ENCODE measurements at places on chromosomes 2 and 18. TPM values are rescaled to one million over a fixed set of nuclear protein-coding genes. Genes with fewer than 3 reads are reported as not detected.

- no peak overlapping the region for H3K27ac ChIP-seq
- no peak overlapping the region for H3K4me3 ChIP-seq
- peaks cover 7% of the 10 kb centered on the region for H3K27me3 ChIP-seq
- no peaks in the 10 kb centered on the region for H3K4me1 ChIP-seq
- DNase-seq, result no peak
- H3K36me3 ChIP-seq, result no peaks in the 10 kb centered on the region
Observed at GRCh38 chr2:240186191-240186725, 45.8 kb upstream of the OTOS start.

DNA sequence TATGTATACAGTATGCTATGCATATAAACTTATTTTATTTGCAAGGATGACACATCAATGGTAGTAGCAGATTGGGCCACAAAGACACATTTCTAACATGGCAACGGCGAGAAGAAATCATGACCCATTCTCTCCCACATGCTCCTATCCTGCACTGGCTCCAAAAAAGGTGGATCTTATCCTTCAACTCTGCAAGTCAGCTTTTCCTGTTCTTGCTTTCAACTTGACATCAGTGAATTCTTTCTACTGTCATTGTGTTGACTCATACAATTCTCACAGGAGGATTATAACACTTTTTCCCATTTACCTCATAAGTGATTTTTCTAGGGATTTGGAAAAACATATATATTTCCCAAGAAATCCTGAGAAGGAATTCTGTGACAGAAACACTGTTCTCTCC is 53.1 kb downstream of the ACVR1 start:
- no peaks in the 10 kb centered on the region for H3K4me1 ChIP-seq

- H3K4me3 ChIP-seq, result no peak overlapping the region
- no peak for DNase-seq
- no peaks in the 10 kb centered on the region for H3K36me3 ChIP-seq
- H3K27me3 ChIP-seq, result no peaks in the 10 kb centered on the region
Observed at GRCh38 chr2:32904751-32905150, 42.0 kb upstream of the LTBP1 start.

The ZAP70 gene
- total RNA-seq, result 470 TPM

The KYNU gene
- total RNA-seq, result 0.50 TPM

Data from CD4-positive, alpha-beta T cell (primary cell).